ENCODE measurements at places on chromosomes 11 and 22.

GRCh38 chr22:50600538-50600937 lies at the start of gene MAPK8IP2:
Gene MAPK8IP2 (plus strand): TSS chr22:50600793. CDS start chr22:50600819, 26 bp downstream.
- DNase-seq, result no peak

- DNase-seq, result no peak
Observed at GRCh38 chr22:43550672-43551071, 138.9 kb downstream of the MPPED1 start.

GRCh38 chr11:1771273-1771672 lies 7.5 kb upstream of the CTSD start:
- no peak for DNase-seq

- DNase-seq, result no peak
Observed at GRCh38 chr11:61075891-61076290, 26.4 kb upstream of the CD5 start.

DNA sequence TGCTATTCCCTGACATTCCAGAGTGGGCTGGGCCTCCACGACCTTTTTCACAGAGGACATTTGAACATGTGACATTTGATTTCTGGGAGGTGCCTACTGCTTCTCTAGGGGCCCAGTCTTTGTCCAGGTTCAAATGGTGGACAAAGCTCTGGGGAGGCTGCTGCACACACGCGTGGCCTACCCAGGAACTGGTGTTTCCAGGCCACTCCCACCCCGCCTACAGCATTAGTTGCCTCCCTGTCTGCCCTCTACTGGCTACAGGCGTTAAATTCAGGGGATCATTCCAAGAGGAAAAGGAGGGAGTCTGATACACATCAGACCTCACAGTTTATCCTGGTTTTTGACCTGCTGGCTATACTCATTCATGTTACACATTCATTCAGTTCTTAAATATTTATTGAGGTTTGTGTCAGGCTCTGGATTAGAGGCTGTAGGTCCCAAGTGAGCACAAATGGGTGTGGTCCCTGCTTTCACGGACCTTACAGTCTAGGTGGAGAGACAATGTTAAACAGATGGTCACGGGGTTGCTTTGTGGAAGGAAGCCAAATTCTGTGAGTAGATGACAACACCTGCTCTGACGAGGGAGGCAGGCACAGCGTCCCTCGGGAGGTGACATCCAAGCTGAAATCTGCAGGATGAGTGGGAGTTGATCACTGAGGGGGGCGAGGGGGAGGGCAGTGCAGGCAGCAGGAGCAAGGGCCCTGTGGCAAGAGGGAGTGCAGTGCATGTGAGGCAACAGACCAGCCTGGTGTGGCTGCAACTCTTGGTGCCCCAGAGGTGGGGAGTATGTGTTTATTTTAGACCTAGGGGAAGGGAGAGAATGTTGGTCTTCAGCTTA lies 11.8 kb downstream of the TUB start:
- DNase-seq, result no peak

GRCh38 chr11:46315783-46316563 lies 31.3 kb upstream of the DGKZ start:
- DNase-seq, result no peak

Data from esophagus squamous epithelium (tissue), 5 donors.